ENCODE measurements at places on chromosomes 1 and 21.
A peak's percentile ranks its signal among the peaks of the same experiment; 100 is the strongest.

GRCh38 chr1:55043011-55043410 is 3.7 kb downstream of the PCSK9 start:
- DNase-seq: no peak

DNA sequence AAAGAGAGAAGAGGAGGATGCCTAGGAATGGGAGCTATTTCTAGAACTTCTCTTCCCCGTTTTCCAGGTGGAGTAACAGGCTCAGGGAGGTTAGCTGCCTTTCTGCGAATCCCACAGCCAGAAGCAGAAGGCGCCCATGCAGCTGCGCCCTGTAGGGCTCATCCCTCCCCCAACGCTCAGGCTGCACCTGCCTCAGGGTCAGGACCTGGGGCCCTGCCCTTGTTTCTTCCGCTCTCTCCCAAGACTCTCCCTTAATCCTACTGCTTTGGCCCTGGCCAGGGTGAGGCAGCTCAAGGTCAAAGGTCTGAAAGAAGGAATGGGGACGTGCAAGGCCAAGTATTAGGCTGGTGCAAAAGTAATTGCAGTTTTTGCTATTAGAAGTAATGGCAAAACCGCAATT is 30.5 kb upstream of the PADI2 start:
- peak; percentile 72 for DNase-seq

DNA sequence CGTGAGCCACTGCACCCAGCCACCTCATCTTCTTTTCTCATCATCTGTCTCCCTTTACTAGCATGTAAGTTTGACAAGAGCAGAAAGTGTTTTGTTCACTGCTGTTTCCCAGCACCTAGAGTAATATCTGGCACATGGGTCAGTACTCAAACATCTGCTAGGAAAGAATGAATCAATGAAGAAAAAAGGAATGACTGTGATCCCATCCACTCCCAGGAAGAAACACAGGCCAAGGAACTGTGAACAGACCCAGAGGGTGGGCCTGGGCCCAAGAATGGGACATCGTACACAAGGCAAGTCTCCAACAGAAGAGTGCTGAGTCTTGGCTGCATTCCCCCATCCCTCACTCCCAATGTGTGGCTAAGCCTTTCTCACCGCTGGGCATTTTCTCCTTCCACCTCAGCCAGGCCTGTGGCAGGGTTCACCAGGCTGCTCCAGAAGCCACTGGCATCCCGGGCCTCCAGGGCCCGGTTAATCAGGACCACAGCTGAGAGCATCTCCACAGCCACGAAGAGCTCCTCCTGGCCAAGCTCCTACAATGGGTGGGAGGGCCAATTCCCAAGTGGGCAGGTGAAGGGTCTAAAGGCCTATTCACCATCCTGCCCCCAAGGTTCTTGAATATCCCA is 18.4 kb downstream of the IQGAP3 start:
- DNase-seq: no peak

DNA sequence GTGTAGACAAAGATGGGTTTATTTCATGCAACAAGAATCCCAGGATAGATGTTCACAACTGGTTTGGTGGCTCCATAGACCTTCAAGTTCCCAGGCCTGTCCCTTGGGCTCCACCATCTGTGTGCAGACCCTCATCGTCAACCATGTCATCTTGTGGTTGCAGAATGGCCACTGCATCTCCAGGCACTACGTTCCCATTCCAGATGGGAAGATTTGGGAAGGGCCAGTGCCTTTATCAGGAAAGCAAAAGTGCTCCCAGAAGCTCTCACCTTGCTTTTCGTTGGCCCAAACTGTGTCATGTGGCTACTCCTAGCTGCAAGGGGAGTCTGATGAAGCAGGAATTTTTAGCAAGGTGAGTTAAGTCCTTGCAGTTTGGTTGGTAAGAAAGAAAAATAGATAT is 12.8 kb downstream of the TMCC2 start:
- DNase-seq: no peak

GRCh38 chr1:208631506-208631905 is 387.3 kb upstream of the PLXNA2 start:
- DNase-seq: no peak

Data from H7 (cell line).